ENCODE measurements at places on chromosomes 4 and X.

DNA sequence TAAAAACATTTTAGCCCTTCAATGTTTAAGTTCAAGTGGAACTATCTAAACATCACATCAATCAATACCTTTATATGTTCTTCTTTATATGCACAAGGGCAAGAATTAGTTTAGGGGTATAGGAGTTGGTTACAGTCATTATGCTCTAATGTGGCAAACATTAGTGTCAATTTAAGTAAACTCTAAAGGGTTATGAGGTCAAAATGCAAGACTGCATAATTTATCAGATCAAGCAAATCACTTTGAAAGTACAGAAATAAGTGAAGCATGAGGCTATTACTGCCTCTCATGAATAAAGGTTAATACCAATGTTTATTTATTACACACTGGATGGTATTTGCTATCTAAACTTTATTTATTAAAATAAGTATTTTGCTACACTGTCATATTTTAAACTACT is 59.7 kb downstream of the MAB21L2 start:
- DNase-seq: no peak

DNA sequence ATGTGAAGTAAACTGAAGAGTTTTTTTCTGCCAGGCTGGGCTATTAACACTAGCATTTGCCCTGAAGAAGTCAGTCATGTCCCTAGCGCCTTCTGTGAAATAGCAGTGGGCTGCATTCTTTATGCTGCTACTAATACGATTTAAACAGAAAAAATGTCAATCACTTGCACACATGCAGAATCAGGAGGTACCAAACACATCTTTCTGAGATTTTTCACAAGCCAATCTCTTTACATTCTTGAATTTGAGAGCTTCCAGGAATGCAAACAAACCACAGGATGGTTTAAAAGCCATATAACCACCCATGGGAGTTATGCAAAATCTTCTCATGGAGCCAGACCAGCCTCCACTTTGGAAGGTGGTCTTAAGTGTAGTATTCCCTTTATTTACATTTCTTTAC is 220.1 kb downstream of the IQCM start:
- no peak for DNase-seq

DNA sequence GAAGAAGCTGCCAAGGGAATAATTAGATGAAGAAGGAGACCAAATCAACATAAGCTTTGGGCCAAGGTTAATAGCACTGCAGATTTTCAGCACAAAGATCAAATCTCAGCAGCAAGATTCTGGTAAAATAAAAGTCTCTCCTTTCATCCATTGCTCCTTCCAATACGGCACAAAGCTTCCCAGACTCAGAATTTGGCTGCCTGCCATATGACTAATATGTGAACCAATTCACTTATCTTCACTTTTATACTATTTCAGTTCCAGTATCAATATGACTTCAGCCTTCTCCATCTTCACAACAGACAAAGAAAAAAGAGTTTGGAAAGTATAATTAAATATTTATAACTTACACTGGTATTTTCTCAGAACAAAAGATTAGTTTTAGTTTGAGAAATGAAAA is 978.3 kb upstream of the GRID2 start:
- DNase-seq: no peak

DNA sequence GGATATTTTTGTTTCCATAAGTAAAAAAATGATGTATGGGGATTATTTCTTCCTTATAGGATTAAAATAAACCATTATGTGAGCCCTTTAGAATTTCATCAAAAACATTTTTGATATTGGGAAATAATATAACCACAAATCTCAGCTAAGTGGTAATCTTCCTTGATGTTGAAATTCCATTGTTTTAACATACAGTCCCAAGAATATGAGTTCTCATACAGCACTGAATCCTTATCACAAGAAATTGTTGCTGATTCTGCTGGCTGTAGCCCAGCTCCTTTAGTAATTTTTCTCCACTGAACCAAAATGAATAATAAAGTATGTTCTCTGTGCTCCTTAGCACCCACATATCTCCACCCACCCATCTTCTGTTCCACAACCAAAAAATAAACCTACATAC is 41.9 kb upstream of the FAM47B start:
- DNase-seq: no peak

DNA sequence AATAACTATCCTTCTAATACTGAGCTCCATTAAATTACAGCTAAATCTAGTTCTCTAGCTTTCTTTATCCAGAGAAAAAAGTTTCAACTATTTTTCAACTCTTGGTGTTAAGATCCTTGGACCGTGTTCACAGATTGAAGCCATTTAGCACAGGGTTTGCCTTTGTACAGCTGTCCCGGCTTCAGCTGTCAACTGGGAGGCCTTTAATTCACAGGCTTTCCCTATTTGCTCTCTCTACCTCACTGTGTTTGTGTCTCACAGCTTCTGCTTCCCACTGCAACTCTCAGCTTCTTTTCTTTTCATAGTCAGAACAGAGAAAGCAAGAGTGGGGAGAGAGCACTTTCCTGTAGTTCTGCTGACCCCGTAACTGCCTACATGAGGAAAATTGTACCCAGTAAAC is 76.9 kb upstream of the SMAD1 start:
- no peak for DNase-seq

DNA sequence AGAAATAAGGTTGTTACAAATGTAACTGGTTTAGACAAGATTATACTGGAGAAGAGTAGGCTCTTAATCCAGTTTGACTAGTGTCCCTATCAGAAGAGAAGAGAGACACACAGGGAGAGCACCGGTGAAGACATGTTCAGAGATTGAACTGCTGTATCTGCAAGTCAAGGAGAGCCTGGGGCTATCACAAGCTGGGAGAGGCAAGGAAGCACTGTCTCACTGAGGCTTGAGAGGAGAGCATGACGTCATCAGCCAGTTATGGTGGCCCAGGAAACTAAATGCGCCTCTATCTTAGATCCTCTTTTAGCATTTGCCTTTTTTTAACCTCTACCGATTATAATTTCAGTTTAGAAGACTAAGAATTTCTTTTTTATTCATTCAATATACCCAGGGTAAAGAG is 583.4 kb downstream of the TRAM1L1 start:
- DNase-seq: no peak

GRCh38 chr4:37665333-37666320 is 20.5 kb downstream of the RELL1 start:
- DNase-seq: peak; percentile 22

DNA sequence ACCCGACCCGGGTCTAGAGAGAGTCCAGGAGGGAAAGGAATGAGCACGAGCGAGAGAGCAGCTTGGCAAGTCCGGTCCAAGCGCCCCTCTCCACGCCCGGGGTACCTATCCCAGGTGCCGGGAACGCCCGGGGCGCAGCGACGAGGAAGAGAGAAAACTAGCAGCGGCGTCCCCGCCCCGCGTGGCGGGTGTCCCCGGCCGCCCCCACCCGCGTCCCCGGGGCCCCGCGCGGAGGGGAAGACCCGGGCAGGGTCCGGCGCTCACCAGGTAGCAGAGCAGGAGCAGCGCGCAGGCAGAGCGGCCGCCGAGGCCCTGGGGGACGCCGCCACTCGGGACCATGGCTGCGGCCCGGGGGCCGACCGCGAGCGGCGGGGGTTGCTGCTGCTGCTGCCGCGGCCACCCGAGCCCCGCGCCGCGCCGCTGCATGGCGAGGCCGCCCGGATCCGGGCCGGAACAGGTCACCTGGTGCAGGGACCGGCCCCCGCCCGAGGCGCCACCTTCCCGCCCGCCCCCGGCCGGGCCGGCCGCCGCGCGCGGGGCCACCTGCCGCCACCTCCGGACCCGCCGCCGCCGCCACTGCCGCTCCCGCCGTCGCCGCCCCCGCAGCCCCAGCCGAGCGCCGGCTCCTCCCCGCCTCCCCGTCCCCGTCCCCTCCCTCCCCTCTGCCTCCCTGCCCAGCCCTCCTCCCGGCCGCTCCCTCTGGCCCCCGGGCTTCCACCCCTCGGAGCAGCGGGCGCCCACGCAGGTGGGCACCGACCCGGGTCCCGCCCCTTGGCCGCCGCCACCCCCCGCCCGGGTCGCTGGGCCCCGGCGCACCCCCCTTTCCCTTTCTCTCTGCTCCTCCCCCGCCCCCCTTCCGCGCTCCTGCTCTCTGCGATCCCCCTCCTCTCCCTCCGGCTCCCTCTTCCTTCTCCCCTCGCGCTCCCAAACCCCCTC is at the start of gene SEL1L3:
SEL1L3 (minus strand) TSS at position 578 of the 936 bp plus-strand sequence; CDS start at position 426, 152 bp downstream.
- DNase-seq: no peak

DNA sequence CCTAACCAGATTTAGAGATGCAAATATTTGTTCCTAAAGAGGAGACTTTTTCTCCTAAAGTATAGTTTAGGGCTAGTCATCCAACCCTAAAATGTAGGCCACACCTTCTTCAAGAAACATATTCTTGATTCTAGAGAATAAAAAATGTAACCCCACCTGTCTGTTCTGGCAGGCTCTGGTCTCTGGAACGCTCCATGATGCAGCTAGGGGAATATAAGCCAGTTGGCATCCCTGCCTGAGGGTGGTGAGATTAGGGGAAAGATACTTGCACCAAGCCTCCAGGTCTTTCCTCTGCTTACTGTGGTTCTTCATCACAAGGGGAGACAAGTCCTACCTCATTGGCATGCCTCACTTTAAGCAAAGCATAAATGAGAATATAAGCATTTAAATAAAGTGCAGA is 21.2 kb upstream of the TBC1D9 start:
- DNase-seq: no peak

- peak; percentile 15 for DNase-seq
These were observed 900 bp upstream of the MTMR1 start for GRCh38 chrX:150692296-150692695.
